ENCODE measurements at places on chromosomes 7 and 10.
A peak's percentile ranks its signal among the peaks of the same experiment; 100 is the strongest.

GRCh38 chr7:103690242-103690974 lies 244.4 kb upstream of the SLC26A5 start:
- DNase-seq: no peak

DNA sequence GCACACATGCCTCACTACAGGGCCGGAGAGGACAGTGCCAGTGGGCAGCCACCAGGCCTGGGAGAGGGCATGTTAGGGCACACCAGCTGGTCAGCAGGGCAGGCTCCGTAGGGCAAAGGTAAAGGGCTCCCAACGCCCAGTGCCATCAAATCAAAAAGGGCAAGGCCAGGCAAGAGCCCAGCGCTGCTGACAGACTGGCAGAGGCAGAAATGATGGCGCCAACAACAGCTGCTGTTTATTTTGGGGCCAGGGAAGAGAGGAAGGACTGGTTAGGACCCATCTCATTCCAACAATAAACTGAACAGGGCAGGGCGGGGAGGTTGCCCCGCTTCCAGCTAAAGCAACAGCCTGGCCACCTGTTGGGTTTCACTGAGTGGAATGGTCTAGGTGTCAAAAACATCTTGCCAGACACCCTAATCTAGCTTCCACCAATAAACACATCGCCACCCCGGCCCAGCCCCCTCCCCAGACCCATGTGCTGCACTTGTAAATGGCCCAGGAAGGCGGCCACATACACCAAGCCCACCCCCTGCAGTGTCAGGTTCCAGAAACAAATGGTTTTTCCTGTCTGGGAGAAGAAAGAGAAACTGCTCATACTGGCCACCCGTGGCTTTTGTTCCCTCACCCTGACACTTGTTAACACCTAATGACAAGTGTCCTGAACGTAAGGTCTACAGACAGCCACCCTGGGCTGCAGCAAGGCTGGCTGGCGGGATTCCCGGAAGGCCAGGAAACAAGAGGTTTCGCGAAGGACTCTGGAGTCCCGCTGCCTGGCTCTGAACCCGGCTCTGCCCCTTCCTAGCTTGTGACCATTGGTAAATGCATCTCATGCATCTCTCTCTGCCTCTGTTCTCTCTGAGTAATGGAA lies 15.3 kb downstream of the SH3PXD2A start:
- no peak for DNase-seq

DNA sequence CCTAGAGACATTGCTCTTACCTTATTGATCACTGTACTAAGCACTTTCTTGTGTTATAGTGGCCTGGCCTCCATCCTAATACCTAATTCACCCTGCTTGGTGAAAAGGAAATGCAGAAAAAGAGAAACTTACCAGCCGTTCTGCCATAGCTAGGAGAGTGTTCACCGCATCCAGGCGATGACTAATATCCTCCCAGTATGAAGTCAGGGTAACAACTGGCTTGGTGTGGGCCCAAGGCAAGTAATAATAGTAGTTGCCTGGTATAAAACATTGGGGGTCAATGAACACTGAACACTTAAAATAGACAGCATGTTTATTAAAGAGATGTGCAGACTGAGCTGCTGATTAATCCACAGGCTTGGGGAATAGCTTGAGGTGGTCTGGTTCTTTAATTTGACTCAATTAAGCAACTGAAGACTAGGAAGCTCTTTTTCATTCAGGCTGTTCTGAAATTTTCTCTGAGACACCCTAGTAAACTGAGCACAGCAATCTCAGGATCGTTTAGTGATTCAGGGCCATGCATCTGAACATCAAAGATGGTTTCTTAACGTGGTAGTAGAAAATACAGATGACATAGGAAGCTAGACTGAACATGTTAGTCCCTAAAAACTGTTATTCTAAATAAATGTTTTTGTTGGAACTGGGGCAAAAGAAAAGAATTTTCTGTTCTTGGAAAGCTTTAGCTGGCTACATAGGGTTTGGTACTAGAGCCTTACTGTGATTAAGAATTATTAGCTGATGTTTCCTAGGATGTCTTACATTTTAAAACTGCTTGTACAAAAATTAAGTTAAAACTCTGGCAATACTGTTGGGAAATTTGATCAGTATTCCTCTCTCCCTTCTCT lies 102.2 kb downstream of the MYOF start:
- no peak for DNase-seq

DNA sequence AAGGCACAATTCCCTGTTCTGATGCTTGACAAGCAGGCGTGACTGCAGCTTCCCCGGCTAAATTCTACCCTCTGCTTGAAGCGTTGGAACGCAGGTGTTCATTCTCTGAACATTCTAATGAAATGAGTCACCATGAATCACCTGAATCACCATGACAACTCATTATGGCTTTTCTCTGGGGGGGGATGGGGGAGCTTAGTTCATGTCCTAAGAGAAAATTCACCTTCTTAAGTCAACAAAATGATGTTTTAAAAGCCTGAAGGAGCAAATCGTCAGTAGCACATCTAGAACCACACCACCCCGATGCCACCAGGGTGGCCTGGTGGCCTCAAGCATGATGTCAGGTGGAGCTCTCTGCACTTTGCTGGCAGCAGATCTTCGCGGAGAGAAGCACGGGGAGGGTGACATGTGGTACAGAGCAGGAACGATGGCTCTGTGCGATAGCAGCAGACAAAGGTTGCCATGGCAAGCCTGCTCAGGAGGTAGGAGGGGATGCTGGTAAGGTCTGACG lies 33.7 kb downstream of the DDC start:
- DNase-seq: no peak

- no peak for DNase-seq
Observed at GRCh38 chr7:131222171-131222570, 105.5 kb upstream of the MKLN1 start.

- no peak for DNase-seq
Observed at GRCh38 chr7:127959770-127960169, 71.5 kb downstream of the LRRC4 start.

GRCh38 chr7:104230606-104231005 lies 22.8 kb upstream of the ORC5 start:
- DNase-seq: peak; percentile 26

DNA sequence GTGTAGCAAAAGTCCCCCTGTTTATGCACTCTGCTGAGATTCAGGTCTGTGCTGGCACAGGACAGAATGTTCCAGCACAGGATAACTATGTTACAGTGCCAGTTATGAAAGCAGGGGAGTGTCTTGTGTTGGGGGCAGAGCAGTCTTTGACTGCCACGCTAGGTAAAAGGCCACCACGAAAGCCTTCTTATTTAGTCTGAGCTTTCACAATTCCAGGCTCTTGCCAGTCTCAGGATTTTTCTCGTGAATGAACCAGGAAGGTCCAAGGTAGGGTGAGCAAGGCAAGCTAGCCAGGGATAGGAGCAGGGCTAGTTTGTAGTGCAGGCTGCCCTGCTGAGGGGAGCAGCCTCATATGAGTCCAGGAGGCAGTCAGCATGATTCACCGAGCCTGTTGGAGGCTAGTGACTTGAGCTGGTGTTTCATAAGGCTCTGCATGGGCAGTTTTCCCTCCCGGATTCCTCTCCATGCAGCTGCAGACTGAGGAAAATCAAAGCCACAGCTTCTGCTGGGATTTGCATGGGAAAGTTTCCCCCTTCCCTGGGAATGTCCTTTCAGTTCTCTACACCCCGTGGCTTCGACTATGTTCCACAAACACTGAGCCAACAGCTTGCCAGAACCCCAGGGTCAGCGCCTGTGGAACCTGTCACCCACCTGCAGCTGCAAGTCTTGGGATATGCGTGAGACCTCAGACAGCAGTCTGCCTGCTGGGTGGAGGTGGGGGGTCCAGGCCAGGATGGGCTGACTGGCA lies 112.3 kb downstream of the JCAD start:
- DNase-seq: peak; percentile 42

GRCh38 chr10:71974489-71975021 lies 10.4 kb downstream of the CHST3 start:
- DNase-seq: no peak

DNA sequence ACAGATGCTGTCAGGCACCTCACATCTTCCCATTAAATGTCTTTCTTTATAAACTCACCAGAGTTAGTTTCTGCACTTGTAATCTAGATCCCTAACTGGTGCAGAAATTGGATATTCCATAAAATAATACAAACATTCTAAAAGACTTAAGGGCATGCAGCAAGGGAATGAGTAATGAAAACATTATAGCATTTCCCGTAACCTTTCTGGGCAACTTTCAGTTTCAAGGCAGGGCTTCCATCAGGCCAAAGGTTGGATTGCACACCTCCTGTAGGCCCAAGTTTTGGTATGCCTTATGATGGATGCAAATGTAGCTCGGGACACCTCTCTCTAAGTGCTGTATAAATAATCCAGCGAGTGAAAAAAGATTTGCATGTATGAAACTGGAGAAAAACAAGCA lies 129.9 kb upstream of the LYZL2 start:
- no peak for DNase-seq

DNA sequence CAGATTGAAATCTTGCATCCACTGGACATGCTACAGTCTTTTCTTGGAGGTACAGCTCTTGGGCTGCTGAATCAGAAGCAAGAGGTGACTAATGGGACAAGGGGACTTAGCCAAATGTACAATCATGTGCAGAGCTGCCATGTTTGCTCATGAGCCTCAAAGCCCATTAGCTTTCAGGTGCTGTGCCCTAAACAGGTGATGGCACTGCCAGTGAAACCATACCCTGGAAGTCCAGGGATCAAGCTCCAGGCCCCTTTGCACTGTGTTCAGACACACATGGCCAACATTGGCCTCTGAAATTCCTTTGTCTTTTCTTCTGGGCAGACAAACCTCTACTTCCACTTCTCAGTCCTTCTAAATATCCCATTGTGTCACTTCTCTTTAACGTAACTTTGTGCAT lies 328.2 kb downstream of the GRID1 start:
- no peak for DNase-seq

DNA sequence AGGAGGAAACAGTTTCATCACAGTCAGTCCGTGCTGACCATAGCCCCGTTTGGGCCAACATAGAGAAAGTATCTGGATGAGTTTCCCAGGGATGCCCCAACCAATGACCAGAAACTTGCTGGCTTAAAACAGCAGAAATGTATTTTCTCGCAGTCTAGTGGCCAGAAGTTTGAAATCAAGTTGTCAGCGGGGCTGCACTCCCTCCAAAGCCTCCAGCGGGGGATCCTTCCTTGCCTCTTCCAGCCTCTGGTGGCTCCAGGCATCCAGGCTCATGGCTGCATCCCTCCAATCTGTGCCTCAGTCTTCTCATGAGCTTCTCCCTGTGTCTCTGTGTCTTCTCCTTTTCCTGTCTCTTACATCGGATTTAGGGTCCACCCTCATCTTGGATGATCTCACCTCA lies 89.6 kb upstream of the CTBP2 start:
- DNase-seq: no peak

- no peak for DNase-seq
Observed at GRCh38 chr7:70040970-70041766, 442.9 kb downstream of the AUTS2 start.

DNA sequence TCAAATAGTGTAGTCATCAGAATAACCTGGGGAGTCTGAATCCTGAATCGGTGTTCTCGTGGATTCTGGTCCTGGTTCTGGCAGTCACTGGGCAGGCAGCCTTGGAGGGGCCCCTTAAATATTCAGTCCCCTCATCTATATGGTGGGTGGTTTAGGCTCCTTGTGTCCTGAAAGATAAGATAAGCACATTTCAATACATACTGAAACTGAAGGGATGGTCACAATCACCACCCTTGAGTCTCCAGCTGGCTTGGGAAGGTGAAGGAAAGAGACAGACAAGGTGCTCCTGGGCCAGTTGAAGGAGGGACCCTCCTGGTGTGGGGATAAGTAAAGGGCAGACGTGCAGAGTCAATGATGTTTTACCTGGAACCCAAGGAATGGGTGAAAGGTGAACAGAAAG lies 146.7 kb downstream of the CXCL12 start:
- no peak for DNase-seq

DNA sequence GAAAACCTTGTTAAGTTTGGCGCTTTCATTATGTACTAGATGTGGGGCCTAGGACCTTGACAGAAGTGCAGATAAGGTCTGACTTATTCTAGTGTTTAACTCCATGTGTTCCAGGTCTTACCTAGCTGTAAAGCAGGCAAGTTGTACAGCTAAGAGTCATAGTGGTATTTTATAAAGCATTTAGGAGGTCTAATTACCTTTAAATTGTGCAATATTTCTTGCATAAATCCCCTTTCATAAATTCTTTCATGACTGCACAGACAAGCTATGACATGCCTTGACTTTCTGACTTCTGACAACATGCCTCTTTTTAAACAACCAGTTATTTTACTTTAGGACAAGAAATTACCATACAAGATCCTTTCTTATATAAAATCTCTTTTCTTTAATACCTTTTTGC lies 151.6 kb upstream of the VSTM2A start:
- DNase-seq: no peak

DNA sequence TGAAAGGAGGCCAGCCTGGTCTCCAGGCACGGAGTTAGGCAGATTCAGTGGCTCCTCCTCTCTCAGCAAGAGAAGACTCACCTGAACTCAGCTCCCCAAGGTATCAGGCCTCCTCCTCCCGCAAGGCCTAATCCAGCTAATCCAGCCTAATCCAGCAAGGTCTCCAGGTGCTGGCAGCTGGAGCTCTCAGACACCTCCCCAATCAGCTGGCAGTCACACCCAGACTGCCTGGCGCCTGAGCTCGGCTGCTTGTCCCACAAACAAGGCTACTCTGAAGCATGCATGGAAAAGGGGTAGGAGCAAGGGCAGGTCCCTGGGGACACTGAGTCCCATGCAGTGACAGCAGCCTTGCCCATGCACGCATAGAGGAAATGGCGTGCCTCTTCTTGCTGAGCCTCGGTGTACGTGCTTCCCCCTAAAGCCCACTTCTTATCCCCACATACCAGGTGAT lies 3.3 kb upstream of the OPN4 start:
- no peak for DNase-seq

GRCh38 chr10:12958546-12959110 lies 42.9 kb downstream of the CCDC3 start:
- no peak for DNase-seq

DNA sequence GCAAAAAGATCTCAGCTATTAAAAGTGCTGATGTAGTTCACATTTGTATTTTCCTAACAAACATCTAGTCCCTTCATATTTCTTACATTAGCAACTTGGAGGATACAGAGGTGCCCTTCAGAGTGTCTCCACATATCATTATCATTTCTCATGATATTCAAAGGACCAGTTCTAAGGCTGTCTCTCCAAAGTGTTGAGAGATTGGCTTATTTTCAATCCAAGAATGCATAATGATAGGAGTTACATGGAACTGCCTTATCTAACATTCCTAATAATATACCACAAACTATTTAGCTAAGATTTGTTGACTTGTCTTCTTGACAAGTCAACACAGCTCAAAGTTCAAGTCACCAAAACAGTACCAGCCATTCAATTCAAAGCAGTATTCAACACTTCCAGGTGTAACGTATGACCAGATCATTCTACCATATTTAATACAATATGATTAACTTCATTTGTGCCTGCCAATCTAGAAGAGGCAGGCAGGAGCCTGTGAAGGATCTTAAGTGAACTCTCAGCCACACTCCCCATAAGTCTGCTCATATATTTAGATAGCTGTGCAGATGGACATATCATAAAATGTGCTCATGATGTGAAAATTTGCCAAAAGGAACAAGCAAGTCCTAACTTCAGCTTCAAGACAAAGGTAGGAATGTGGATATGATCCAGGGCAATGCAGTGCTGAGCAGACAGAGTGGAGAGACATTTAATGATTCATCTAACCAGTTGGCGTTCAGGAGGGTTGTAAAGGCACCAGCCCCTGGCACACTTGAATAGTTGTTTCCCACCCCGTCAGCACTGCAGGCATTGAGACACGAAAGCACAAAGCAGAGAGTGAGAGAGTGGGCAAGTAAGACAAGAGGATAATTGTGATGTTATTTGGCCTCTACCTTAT lies 108.3 kb downstream of the MTERF1 start:
- DNase-seq: no peak

- no peak for DNase-seq
Observed at GRCh38 chr7:7959979-7960670, 8.5 kb upstream of the GLCCI1 start.

- no peak for DNase-seq
Observed at GRCh38 chr10:95646160-95646559, 10.4 kb downstream of the ALDH18A1 start.

Measured in HFF-Myc (cell line).